ENCODE measurements at places on chromosomes 12 and 14.

- no peak for DNase-seq
Observed at GRCh38 chr12:65277994-65278575, 398 bp upstream of the MSRB3 start.

DNA sequence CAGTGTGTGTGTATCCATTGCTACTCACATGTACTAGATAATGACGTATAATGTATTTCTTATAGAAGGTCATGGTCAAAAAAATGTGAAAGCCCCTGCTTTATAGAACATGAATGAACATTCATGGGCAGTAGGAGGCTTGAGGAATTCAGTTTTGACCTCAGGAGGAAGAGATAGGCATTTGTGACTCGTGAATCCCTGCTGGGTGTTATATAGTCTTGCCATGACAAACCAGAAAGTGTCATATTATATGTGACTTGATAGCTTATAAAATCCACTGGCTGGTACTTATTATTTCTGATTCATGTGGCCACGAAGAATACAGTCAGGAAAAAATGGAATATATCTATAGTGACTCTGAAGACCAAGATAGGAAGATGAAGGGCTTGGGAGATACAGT is 287.6 kb downstream of the CEP128 start:
- DNase-seq = no peak

- no peak for DNase-seq
Observed at GRCh38 chr12:11635341-11635740, 14.1 kb upstream of the ETV6 start.

DNA sequence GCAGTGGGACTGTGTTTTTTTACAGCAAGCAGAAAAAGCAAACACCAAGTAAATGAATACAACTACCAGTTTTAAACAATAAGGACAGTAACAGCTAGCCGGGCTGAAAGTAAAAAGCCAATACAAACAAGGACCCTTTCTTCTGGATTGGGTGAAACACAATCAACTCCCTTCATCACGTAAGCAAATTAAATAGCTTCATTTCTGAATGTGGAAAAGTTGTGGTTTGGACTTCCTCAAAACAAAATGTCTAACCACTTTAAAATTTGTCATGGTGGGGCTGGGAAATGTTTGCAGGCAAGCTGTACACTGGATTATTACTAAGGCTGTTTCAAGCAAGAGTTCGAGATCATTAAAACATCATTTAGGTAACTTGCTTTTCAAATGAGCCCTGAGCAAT is 47.4 kb downstream of the TCHP start:
- no peak for DNase-seq

DNA sequence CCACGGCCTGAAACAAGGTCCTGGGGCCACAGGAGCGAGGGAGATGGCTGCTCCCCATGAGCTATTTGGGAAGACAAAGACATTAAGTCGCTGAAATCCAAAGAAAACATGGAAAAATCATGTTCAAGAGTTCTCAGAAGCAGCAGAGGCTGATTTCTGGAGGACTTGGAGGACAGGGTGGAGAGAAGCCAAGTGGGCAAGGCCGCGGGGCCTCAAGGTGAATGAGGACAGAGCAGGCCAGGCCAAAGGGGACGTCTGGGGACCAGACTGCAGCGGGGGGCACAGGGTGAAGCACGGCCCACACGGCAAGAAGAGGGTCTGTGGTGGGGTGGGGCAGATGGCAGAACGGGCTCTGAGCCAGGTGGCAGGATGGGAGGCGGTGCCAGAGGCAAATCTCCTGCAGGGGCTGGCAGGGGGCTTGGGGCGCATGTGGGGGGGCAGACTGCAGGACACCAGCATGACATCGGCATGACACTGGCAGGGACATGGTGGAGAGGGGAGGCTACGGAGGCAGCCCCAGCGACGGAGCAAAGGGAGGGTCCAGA is 48.9 kb downstream of the RNF34 start:
- DNase-seq = no peak

- DNase-seq = no peak
Observed at GRCh38 chr14:25896777-25897176, 701.1 kb downstream of the NOVA1 start.

DNA sequence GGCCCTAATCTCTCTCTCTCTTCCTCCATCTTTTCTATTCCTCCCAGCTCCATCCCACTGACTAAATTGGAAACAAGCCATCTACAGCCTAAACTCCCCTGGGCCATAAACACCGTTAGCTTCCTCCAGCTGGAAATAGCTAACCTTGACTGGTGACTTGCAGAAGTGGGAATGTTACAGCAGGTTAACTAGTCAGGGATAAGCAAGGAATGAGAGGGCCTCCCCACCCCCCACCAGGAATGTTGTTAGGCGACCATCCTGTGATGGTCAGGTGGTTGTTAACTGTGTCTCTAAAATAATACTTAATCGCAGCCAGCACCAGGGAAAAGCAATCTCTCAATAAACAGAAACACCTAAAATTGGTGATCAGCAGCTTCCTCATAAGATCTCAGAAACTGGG is 40.8 kb downstream of the MIS18BP1 start:
- DNase-seq = no peak

DNA sequence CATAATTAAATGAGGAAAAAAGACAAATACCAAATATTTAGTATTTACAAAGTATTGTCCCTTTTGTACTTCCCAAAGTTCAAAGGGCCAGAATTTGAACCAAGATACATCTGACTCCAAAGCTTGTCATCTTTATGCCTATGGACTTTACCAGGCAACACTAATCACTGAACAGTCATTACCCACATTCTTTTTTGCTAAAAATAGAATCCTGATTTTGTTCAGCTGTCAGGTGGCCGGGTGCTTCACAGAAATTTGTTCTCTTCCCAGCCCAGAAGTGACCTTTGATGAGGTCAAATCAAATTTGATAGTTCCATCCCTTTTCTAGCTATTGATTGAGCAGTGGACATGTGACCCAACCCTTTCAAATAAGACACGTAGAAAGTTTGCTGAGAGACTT is 121.6 kb downstream of the LLPH start:
- no peak for DNase-seq

DNA sequence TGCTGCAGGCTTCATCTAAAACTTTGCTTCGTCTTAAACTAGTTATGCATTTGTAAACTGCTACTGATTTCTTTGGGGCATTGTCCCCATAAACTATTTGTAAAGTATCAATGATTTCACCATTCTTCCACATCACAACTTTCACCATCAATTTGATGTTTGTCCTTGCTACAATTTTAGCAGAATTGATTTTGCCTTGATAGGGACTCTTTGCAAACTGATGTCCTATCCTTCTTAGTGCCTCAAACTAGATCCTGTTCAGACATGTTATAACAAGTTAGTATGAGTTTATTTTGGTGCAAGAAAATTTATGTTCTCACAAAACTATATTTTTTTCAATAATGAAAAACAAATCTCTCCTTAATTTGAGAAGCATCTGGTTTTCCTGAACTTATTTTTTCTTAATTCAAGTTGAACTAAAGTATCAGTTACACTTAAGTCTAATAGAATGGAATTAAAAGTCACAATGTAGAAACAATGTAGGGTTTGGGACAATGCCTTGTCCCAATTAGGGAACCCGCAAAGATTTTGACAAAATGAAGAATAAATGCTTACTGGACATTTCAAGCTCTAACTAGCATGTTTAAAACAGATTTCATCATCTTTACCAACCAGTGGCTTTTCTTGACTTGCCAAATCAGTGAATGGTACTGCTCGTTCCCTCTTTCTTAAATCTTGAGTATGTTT is 10.1 kb upstream of the ARID4A start:
- DNase-seq = no peak

DNA sequence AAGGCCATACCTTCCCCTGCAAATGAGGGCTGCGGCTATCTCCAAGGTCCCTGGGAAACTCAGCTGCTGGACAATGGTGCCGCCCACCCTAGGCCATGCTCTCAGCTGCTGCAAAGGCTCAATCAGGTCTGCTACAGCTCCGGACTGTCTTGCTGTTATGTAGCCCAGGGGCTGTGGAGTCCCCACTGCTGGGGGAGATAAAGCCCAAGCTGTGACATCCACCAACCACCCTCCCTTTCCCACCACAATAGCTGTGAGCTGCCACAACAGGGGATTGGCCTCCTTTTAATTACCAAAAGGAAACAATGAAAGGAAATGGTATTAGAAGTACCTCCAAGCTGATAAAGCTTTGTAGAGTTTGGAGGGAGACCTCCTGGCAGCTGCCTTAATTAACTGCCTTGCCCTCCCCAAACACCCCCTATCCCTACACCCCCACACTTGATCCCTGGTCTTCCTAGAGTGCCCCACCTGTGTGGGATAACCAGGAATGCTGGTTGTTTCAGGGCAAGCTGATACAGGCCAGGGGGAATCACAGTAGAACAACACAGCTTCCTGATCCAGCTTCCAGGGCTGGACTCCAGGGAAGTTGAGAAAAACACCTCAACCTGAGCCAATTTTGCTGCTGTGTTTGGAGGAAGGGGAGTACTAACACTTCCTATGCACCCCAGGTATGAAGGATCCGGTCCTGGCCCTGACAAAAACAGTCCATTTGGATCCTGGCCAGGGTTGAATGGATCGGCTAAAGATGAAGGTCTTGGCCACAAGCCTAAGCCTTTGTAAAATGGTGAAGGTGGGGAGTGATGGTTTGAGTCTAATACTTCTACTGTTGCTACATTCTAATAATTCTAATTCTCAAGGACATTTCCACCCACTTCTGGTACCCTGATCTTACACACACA is at the start of gene VWF:
Gene VWF (minus strand): TSS at position 260 of the 899 bp plus-strand sequence. CDS start 1,474 bp downstream, outside the sequence.
- no peak for DNase-seq

DNA sequence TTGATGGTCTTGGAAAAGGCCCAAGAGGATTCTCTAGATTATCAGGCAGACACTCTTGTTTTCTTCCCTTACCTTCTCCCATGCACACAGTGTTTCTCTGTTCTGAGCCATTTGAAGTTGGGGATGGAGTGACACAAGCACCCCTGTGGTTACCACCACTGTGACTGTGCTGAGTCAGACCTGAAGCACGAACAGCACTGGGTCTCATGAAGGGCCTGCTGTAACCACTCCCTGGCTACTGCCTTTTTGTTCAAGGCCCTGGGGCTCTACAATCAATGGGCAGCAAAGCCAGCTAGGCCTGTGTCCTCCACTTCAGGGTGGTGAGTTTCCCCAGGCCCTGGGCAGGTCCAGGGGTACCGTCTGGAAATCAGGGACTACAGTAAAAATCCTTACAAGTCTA is 65.5 kb downstream of the TSPAN8 start:
- no peak for DNase-seq

GRCh38 chr12:107309020-107309419 is 215.7 kb upstream of the CRY1 start:
- no peak for DNase-seq

DNA sequence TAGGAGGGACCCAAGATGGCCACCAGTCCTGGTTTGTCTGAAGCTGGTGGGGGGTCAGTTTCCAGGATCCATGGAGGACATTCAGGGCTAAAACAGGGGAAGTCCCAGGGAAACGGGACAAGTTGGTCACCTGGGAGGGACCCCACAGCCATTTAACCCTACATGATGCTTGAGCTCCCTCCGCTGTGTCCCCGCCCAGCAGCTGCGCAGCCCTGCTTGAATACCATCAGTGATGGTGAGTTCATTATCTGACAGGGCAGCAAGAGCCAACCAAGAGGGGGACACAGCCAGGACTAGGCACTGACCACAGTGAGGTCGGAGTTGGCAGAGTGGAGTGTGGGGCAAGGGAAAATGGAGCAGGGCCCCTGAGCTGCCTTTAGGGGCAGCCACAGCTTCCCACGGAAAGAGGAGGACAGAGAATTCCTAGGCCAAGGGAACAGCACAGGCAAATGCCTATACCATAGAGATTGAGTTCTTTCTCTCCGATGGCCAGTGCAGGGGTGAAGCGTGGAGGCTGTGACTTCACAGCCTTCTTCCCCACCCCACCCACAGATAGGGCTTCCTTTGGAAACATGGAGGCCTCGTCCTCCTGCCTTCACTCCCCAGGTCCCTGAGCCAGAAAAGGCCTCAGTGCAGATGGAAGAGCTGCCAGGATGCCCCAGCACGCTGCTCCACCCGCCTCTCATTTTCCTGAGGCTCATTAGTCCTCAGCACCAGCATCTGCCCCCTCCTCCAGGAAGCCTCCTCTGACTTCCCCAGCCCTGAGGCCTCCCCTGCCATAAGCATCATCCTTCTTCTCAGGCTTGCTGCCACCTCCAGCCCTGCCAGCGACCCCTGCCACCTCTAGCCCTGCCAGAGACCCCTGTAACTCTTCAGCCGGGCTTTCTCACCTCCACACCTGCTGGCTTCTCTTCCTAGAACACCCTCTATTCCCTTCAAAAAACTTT is 51.4 kb downstream of the CYP46A1 start:
- DNase-seq = no peak

GRCh38 chr14:25007832-25008231 is 42.1 kb downstream of the STXBP6 start:
- no peak for DNase-seq

GRCh38 chr12:27539191-27539631 is 15.2 kb downstream of the PPFIBP1 start:
- no peak for DNase-seq

- DNase-seq = peak; percentile 23
Observed at GRCh38 chr12:121297435-121297991, 1.0 kb upstream of the CAMKK2 start.

DNA sequence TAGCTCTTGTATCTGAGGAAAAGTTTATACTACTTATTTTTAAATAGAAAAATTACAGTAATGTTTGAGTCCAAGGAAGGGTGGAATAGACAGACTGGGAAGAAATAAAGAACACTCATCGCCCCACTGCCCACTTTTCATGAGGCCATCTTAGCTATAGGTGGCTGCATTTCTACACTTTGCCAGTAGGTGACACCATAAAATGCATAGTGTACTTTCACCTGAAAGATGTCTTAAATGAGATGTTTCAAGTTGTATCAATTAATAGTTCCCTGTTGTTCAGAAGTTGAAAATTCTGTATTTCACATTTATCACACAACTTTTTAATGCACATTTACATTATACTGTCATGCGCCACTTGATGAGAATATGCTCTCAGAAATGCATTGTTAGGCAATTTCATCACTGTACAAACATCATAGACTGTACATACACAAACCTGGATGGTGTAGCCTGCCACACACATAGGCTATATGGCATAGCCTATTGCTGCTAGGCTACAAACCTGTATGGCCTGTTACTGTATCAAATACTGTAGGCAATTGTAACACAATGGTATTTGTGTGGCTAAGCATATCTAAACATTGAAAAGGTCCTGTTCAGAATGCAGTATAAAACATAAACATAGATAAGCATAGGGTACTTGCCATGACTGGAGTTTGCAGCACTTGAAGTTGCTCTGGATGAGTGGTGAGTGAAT is 27.6 kb downstream of the PMCH start:
- no peak for DNase-seq

Measured in activated T-helper 9 cell treated with anti-CD3 and anti-CD28 coated beads, Interleukin-2, amount 50 U/mL, for 16 hours (primary cell).